ENCODE measurements at places on chromosomes 11 and 22. TPM values are rescaled to one million over a fixed set of nuclear protein-coding genes. Genes with fewer than 3 reads are reported as not detected.

C22orf31 gene
- total RNA-seq: not detected

DNA sequence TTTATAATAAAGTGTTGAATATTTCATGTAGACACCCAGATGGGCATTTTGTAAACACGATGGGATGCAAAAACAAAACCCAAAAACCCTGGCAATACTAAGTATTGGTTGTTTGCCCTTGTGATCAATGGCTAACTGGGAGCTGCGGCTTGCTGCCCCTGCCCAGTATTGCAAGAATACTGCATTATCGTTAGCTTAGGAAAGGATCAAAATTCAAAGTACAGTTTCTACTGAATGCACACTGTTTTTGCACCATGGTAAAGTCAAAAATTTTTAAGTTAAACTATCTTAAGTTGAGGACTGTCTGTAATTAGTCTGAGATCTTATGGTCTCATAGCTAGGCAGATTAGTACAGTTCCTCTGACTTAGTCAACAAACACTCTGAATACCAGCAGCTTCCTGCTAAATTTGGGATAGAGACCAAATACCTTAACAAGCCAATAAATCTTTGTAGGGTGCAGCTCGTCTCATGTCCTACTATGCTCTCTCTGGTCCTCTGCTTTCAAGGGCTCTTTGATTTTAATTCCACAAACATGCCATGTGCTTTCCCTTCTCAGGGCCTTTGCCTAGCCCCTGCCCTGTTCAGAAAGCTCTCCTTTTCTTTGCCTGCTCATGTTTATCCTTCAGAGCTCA is 4.0 kb downstream of the CCDC90B start:
- peaks cover 2% of the 10 kb centered on the region for H3K36me3 ChIP-seq
- peak overlapping the region; percentile 55 for H3K27ac ChIP-seq
- no peaks in the 10 kb centered on the region for H3K27me3 ChIP-seq
- H3K4me3 ChIP-seq: no peak overlapping the region
- H3K4me1 ChIP-seq: peaks cover 4% of the 10 kb centered on the region
- peak; percentile 8 for DNase-seq

RBFOX2 gene
- total RNA-seq: 178 TPM

MISFA gene
- total RNA-seq: 1.1 TPM

LINC01488 gene
- not detected for total RNA-seq

GRCh38 chr11:128916681-128917080 is 25.5 kb downstream of the KCNJ5 start:
- H3K4me3 ChIP-seq: no peak overlapping the region
- peaks cover 47% of the 10 kb centered on the region for H3K27me3 ChIP-seq
- H3K27ac ChIP-seq: no peak overlapping the region
- H3K4me1 ChIP-seq: no peaks in the 10 kb centered on the region
- H3K36me3 ChIP-seq: no peaks in the 10 kb centered on the region
- no peak for DNase-seq
